ENCODE measurements at places on chromosomes 6 and 20. TPM values are rescaled to one million over a fixed set of nuclear protein-coding genes. Genes with fewer than 3 reads are reported as not detected.

GRCh38 chr6:133128191-133128590 lies 113.0 kb upstream of the EYA4 start:
- DNase-seq = no peak

Gene SNX14
- 73.6 TPM for total RNA-seq

- DNase-seq = no peak
Measured at GRCh38 chr20:17545127-17545526, 13.9 kb upstream of the BFSP1 start.

DNA sequence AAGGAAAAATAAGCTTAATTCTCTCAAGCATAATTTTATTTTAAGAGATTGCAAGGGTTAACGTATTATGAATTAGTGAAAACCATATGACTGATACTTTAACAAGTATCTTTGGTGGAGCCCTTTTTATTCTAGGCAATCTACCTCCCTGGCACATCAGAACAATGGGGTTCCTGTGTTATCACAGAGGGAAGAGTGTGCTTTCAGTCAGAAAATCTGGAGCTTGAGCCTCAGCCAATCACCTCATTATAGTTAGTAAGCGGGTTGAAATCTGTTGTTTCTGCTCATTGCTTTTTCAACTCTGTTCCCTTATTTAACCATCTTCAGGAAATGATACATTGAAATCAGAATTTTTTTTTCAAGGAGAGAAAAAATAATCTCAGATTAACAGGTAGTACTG lies 391 bp downstream of the ADGRF1 start:
- DNase-seq = peak; percentile 36

DNA sequence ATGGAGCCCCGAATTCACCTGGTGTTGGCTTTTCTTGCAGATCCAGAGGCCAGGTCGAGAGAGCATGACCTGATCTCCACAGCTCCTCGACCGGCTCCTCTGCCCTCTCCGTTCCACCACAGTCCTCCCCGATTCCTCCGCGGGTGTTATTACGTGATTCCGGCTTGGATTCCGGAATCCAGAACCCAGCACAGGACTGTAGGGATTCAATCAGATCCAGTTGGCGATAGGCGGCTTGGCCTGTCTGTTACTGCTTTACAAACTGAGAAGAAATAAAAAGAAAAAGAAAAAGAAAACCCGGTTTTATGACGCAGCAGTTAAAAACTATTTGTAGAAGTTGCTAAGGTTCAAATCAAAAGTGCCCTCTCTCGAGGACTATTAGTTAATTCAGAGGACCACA lies 222.7 kb downstream of the EYA2 start:
- no peak for DNase-seq

DNA sequence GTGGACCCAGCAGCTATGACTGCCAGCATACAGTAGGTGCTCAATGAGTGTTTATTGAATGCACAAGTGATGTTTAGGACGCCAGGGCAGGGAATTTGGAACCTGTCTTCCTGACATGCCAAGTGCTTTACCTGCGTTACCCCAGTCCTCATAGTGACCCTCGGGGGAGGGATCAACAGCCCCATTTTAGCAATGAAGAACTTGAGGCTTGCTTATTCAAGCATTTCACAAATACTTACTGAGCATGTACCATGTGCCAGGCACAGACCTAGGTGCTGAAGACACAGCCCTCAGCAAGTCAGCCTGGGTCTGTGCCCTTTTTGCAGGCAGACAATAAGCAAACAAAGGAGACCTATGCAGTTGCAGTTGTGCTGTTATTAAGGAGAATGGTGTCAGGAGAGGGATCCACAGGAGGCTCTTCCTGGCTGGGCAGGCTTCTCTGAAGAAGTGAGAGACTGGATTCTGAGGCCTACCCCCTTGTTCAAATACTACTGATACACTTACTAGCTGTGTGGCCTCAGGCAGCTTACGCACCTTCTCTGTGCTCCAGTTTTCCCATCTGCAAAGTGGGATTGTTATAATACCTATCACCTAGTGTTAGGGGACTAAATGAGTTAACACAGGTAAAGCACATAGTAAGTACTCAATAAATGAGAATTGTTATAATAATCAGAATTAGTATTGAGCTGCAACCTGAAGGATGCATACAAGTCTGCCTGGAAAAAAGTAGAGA lies 39.8 kb downstream of the TTLL9 start:
- DNase-seq = no peak

Gene NR2E1
- not detected for total RNA-seq

DNA sequence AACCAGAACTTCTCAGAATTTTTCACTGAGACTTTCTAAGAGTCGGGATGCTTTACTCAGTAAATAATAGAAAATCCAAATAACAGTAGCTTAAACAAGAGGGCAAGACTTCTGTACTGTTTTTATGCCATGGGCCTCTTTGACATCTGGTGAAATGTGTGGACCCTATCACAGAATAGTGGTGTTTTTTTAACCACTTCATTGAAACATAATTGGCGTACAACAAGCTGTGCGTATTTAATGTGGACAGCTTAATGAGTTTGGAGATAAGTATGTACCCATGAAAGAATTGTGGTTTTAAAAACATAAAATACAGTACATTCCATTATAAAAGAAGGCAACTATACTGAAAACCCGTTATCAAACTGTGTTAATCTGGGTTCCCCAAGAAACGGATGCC lies 37.7 kb downstream of the PDRG1 start:
- no peak for DNase-seq

DNA sequence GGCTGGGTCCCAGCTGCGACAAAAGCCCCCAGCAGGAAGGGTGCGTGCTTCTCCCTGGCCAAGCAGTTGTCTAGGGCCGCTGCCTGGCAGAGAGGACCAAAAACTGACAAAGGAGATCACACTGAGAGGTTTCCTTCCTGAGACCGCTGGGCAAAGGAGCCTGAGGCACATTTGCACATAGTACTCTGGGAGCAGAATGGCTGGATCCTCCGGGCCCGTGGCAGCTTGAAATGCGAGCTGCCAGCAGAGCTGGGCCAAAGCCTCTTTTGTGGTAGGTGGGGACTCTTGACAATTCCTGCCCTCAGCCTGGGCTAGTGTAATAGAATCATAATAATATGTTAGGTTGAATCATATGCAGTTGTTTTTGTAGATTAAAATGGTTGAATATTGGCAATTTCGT lies 33.1 kb upstream of the RNF8 start:
- DNase-seq = no peak

- DNase-seq = no peak
Measured at GRCh38 chr20:61366914-61367313, 114.9 kb downstream of the CDH4 start.

Gene CGAS
- total RNA-seq = 6.3 TPM

Gene ELOVL2
- 0.18 TPM for total RNA-seq

- no peak for DNase-seq
Measured at GRCh38 chr6:111657146-111657545, 51.5 kb upstream of the TRAF3IP2 start.

Gene CRIP3
- not detected for total RNA-seq

GRCh38 chr6:106518748-106519147 lies 110.5 kb downstream of the RTN4IP1 start:
- no peak for DNase-seq

- no peak for DNase-seq
Measured at GRCh38 chr6:1247056-1247455, 64.8 kb upstream of the FOXQ1 start.

- DNase-seq = no peak
Measured at GRCh38 chr6:1388630-1389368, 577 bp upstream of the FOXF2 start.

Gene SMPDL3A
- total RNA-seq = 4.7 TPM

DNA sequence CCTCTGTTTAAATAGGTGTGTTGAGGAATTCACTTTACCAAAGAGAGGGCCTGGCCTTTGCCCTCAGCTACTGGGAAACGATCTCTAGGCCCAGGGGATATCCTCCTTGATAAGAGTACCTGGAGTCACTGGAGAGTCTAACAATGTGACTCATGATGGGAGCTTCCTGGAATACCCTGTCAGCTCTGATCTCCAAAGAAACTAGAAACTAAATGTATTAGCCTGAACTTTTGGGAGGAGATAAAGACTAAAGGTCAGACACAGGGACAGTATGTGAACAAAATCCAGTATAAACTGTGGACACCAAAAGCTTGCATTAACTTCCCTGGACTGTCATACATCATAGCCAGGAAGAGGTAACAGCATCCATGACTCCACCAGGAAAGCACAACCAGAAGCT lies 148.5 kb downstream of the RNGTT start:
- DNase-seq = peak; percentile 4

Gene TMEM74B
- 0.18 TPM for total RNA-seq

Gene DHX35
- 9.6 TPM for total RNA-seq

Gene ZBTB12
- total RNA-seq = 2.6 TPM

GRCh38 chr20:63071541-63072181 lies 64.9 kb upstream of the BHLHE23 start:
- DNase-seq = peak; percentile 62

- DNase-seq = no peak
Measured at GRCh38 chr6:116894669-116895068, 17.6 kb downstream of the RFX6 start.

GRCh38 chr6:150208611-150209352 lies 65.9 kb downstream of the PPP1R14C start:
- no peak for DNase-seq

- DNase-seq = no peak
Measured at GRCh38 chr6:149923327-149923986, 536 bp upstream of the RAET1G start.

Gene SEC63
- 34.2 TPM for total RNA-seq

Gene SLC32A1
- not detected for total RNA-seq

- DNase-seq = no peak
Measured at GRCh38 chr6:129699659-129700058, 10.3 kb downstream of the ARHGAP18 start.

- no peak for DNase-seq
Measured at GRCh38 chr20:4920131-4920530, 81.2 kb downstream of the SLC23A2 start.

GRCh38 chr20:11935212-11936154 lies 17.8 kb downstream of the BTBD3 start:
- no peak for DNase-seq

Data from foreskin keratinocyte (primary cell).